ENCODE measurements at places on chromosomes 13 and 19. TPM values are rescaled to one million over a fixed set of nuclear protein-coding genes. Genes with fewer than 3 reads are reported as not detected.

The C1QTNF9B gene
- total RNA-seq: not detected

The ZFP28 gene
- total RNA-seq: 2.8 TPM

The OR7D2 gene
- not detected for total RNA-seq

DNA sequence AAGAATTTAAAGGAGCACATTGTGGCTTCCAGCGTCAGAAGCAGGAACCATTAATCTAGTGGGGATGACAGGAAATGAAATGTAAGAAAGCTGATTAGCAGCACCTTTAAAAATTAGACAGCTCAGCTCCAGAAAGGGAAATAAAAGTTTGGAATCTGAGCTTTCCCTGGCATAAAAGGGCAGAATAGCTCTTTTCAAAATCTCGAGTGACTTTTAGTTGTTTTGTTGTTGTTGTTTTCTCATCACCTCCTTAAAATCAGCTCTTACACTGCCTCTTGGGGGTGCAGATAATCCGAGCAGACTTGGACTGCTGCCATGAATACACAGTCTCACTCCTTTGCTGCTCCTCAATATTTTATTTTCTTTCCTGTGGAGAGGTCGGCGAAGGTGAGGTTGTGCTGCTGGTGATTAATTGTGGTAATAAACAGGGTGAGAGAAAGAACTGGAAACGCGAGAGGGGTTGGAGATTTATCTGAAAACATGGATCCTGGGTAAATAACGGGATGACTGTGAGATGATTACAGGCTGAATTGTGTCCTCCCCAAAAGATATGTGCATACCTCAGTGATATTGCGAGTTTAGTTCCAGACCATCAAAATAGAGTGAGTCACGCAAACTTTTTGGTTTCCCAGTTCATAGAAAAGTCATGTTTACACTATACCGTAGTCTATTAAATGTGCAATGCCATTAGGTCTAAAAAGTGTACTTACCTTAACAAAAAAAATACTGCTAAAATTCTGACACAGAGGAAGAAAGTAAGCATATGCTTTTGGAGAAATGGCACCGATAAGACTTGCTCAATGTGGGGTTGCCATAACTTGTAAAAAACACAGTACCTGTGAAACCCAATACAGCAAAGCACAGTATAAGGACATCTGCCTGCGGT lies 787.7 kb downstream of the UQCRFS1 start:
- no peaks in the 10 kb centered on the region for H3K36me3 ChIP-seq
- H3K4me3 ChIP-seq: no peak overlapping the region
- H3K27ac ChIP-seq: peak overlapping the region; percentile 94
- no peaks in the 10 kb centered on the region for H3K27me3 ChIP-seq
- no peak for DNase-seq

GRCh38 chr19:2168619-2169424 lies 5.1 kb downstream of the DOT1L start:
- peaks cover 46% of the 10 kb centered on the region for H3K4me1 ChIP-seq
- no peaks in the 10 kb centered on the region for H3K27me3 ChIP-seq
- H3K4me3 ChIP-seq: no peak overlapping the region
- H3K36me3 ChIP-seq: no peaks in the 10 kb centered on the region
